ENCODE measurements at places on chromosomes 5 and 9.

- DNase-seq = no peak
These were observed 279.1 kb downstream of the MAST4 start for GRCh38 chr5:66875315-66875714.

- DNase-seq = no peak
These were observed 70.9 kb downstream of the SETX start for GRCh38 chr9:132283863-132284262.

DNA sequence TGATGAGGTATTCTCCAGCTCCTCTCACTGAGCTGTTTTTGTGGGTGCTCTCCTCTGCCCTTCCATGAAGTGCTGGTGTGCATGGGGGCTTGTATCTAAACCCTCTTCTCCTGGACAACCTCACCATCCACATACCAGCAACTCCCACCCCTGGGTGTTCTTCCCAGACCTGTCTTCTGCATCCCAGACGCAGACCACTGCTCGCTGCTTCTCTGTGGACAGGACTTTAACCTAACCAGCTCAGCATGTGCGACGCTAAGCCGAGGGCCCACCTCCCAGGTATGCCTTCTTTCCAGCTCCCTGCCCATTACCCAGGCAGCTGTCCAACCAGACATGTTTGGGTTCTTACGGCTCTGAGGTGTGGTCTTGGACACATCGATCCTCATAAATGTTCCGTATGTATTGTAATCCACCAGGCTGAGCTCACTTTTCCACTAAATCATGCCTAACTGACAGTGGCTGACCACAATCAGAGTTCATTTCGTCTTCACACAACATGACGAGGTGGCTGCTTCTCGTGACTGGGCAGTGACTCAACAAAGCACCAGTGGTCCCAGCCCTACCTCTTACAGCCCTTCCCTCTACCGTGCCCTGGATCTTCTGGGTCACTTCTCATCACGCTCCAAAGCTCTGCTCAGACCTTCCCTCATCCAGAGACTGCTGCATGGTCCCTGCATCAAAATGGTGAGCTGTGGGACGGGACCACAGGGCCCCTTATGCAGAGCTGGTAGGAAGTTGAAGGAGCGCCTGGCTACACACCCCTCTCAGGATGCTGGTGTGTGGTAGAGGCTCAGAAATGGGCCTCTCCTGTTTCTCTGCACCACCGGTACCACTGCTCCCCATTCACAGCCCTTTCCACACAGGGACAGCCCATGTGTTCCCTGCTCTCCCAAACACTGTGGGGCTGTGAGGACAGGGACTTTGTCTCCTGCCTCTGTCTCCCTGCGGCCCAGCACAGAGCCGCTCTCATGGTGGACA, 9.6 kb upstream of the PTGES2 start:
- no peak for DNase-seq

- DNase-seq = no peak
These were observed 152.6 kb upstream of the FST start for GRCh38 chr5:53327811-53328334.

GRCh38 chr5:68962757-68963484, 130.9 kb upstream of the SLC30A5 start:
- no peak for DNase-seq

DNA sequence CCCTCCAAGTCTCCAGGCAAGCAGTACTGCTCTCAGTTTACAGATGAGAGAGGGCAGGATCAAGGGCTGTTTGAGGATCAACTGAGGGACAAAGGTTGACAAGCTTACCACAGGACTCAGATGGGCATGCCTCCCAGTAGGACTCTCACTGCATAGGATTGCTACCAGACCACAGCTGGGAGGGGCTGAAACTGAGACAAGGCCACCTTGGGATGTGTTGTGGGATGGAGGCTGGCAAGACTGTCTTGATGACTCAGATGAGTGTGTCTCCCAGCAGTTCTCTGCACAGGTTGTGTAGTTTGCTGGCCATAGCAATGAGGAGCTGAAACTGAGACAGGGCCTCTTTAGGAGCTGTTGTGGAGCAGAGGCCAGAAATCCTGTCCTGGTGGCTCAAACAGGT, 222.2 kb upstream of the IRX1 start:
- no peak for DNase-seq

- no peak for DNase-seq
These were observed 16.5 kb downstream of the GAPT start for GRCh38 chr5:58507715-58508114.

Data from activated CD8-positive, alpha-beta T cell treated with anti-CD3 and anti-CD28 coated beads, Interleukin-2, amount 10 ng/mL, durations not matched to agents 7 days and 5 days (primary cell).